Kidney (tissue), 22 donors: ENCODE measurements at places on chromosomes 3 and 15.

GRCh38 chr15:63226155-63226883, 36.9 kb downstream of the RAB8B start:
- DNase-seq, result no peak

- no peak for DNase-seq
Observed at GRCh38 chr3:99877031-99877579, 59.4 kb downstream of the CMSS1 start.

DNA sequence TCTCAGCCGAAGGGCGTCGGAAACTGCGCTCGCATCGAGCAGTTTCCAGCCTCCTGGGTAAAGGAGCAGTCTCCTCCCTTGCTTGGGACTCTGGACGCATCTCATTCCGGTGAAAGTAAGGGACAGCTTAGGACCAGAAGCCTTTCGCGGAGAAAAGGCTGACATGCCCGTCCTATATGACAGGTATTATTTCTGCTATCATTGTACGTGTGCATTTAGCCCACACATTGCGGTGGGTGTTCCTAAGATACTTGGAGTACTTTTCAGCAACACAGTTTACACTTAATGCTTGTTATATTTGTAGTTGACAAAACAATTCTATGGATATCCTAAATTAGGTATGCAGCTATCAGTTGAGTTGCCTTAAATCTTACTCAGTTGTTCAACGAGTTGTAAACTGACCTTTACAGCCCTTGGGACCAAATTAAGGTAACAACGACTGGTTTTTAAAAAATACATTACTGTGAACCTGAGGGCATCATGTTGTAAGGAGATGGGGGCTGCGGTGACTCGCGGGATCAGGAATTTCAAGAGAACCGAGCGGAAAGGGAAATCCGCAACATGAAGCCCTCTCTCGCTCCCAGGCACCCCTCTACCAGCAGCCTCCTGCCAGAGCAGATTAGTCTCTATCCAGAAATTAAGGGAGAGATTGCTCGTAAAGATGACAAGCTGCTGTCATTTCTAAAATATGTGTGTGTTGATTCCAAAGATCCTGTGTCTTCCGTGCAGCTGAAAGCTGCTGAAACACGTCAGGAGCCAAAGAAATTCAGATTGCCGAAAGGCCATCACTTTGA, 632 bp upstream of the COPS2 start:
- DNase-seq, result peak; percentile 47

DNA sequence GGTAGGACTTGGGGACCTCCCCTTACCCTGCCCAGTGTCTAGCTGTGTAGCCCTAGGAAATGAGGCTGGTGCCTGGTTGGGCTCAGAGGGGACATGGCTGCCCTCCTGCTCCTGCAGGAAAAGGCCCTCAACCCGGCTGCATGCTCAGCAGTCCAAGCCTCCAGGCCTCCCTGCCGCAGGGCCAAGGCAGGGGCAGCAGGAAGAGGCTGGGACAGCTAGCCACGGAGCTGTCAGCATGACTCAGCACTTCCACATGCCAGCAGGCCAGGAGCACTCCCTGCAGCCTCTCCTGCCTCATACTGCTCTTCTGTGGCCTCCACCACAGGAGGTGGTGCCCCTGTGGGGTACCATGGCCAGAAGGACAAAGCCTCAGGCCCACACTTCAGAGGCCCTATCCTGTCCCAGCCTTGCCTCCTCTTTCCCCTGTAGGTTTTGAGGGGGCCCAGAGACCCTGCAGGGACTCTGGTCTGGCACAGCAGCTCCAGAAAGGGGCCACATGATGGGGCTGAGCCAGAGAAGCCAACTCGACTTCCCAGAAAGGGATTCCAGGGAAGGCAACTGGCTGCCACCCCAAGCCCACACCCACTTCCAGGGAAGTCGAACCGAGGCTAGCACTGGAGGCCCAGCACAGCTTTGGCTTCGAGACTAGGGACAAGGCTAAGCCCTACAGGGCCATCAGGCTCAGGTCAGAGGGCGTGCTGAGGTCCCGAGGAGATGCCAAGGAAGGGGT, 19.5 kb downstream of the TKT start:
- DNase-seq, result no peak

- no peak for DNase-seq
Observed at GRCh38 chr3:177624528-177625495, 427.5 kb upstream of the TBL1XR1 start.
